ENCODE measurements at places on chromosomes 6 and 20. TPM values are rescaled to one million over a fixed set of nuclear protein-coding genes. Genes with fewer than 3 reads are reported as not detected.

DNA sequence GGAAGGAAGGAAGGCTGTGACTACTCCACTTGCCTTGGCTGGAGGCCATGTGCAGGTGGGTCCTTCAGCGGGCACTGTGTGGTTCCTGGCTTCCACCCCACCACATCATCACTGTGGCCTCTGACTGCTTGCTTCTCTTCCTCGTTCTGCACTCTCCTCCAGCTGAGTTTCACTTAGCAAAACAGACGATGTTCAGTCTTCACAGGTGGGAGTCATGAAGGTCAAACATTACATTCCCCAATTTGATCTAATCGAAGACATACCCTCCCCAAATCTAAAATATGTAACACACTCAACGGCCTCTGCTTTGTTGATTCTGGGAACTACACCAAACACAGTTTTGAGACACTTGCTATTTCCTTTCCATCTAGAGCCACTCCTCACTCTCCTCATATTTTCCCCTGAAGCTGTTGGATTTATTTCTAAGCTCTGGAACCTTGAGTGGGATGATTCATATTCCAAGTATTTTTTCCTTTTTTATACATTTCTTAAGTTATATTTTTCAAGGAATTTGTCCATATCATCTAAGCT, 132.5 kb upstream of the FOXA2 start:
- DNase-seq, result no peak

GRCh38 chr20:12395760-12396159, 478.1 kb downstream of the BTBD3 start:
- no peak for DNase-seq

DNA sequence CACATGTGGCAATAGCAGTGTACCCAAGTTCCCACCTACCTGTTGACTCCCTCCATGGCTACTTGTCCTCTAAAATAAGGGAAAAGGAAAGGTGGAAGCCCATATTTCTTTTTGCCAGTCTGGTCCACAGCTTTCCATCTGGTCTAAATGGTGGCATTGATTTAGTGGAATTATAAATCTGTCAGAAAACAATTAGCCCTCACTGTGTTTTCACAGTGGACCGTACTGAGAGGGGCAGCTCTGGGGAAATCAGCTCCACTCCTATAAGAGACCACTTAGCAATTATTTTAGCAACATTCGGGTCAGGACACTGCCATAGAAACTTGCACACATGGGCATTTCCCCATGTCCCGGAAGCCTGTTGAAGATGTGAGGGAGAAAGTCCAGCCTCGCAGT, 653.4 kb upstream of the MARCKS start:
- DNase-seq, result no peak

- no peak for DNase-seq
Observed at GRCh38 chr6:136136274-136136673, 113.8 kb downstream of the MTFR2 start.

DNA sequence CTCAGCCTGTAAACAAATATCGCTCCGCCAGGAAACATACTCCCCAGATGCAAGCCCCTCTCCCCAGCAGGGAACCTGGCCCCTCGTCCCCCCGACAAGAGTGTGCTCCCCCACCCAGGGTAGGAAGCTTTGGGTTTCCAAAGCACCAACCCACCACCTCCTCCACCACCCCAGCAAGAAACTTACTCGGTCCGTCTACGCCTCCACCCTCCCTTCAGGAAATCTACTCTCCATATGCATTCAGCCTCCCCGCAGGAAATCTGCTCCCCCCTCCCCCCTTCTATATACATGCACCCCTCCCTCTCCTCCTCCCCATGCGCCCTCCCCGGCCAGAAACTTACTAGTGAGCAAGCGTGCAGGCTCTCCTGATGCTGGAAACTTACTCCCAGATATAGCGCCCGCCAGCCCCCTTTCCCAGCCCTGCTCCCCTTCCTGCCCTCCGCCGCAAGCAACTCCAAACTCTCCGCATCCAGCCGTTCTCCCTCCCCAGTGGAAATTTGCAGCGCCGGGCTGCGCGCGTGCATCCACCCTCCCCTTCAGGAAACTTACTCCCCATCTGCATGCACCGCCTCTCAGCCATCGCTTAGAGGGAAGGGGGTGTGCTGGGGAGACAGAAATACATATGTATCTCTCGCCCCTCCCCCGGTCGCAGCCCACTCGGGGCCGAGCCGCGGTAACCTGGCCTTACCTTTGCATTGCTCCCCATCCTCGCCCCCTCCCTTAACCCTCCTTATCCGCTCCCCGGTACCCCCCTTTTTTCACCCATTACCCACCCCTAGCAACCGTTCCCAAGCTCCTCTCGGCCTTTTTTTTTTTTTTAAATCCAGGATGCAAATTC, at the start of gene TRERF1:
Gene TRERF1 (minus strand): TSS at position 594 of the 838 bp plus-strand sequence. CDS start 182,336 bp downstream, outside the sequence.
- DNase-seq, result peak; percentile 63

- peak; percentile 9 for DNase-seq
Observed at GRCh38 chr6:6131492-6132109, 124.9 kb upstream of the NRN1 start.

GRCh38 chr20:63696628-63697356, at the start of gene TNFRSF6B:
TSS of gene TNFRSF6B (plus strand) at chr20:63696652. CDS start at chr20:63696768, 116 bp downstream.
- DNase-seq, result peak; percentile 28

- no peak for DNase-seq
Observed at GRCh38 chr6:5403076-5403475, 141.8 kb downstream of the FARS2 start.

GRCh38 chr6:41040940-41041536, 1.2 kb upstream of the TSPO2 start:
- DNase-seq, result no peak

GRCh38 chr6:1872649-1873131, 263.0 kb downstream of the FOXC1 start:
- DNase-seq, result no peak

GRCh38 chr20:46681032-46681854, 8.0 kb downstream of the TP53RK start:
- peak; percentile 87 for DNase-seq

GRCh38 chr20:56631990-56632327, 2.9 kb downstream of the TFAP2C start:
- no peak for DNase-seq

GRCh38 chr6:95519228-95520037, 57.9 kb upstream of the MANEA start:
- no peak for DNase-seq

DNA sequence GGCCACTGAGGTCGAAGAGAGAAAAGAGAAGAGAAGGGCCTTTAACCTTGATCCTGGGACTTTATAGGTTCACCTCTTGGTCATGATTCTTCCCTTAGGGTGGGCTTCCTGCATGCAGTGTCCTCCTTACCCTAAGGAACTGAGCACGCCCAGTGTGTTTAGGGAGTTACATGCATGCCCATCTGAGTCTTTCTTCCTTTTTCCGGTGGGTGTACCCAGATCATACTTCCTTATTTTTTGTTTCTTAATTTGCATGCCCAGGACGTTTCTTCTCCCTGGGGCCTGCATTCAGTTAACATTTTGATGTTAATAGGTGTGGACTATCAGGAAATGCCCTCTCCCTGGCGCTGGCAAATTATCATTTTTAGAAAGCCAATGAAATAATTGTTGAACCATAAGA, 91.5 kb downstream of the HTR1B start:
- no peak for DNase-seq

DNA sequence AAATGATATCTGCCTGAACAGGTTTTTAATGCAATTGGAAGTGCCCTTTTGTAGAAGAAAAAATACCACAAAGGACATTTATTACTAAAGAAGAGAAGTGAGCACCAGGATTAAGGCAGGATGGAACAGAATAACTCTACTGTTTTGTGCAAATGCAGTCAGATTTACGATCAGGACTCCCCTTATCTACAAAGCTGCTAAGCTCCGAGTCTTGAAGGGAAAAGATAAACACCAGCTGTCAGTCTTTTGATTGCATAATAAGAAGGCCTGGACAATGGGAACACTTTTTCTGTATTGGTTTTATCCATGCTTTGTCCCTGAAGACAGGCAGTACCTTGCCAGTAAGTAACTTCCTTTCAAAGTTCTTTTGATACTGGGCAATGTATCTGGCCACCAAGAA, 797.9 kb upstream of the SLC35B3 start:
- no peak for DNase-seq

- DNase-seq, result no peak
Observed at GRCh38 chr20:8471465-8471864, 339.4 kb downstream of the PLCB1 start.

GRCh38 chr6:13471184-13471583, 16.2 kb downstream of the GFOD1 start:
- no peak for DNase-seq

- no peak for DNase-seq
Observed at GRCh38 chr6:111769365-111770152, 103.7 kb downstream of the FYN start.

DNA sequence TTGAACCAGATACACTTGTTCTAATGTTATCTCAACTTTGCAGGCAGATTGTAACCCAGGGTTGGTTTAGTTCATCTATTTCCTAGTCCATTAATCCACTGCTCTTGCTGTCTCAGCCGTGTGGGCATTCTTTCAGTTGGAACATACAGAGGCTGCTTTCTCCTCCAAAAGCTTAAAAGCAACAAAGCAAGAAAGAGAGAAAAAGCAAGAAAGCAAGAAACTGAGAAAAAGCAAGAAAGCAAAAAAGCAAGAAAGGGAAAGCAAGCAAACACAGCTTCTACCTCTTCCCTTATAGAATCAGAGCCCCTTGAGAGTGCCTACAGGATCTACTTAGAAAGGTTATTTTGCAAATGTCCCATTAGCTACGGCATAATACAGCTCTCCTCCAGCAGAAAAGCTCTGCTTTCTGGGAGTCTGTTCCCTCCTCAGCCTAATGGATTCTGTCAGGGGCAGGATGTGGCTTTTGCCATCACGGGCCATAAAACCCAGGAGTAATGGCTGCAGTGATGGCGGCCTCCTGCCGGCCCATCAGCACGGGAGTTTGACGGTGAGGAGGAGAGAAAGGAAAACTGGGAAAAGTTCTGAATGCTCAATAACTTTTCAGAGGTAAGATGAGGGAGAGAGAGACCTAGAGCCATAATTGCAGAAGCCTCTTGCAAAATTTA, 156.8 kb upstream of the JARID2 start:
- DNase-seq, result no peak

DNA sequence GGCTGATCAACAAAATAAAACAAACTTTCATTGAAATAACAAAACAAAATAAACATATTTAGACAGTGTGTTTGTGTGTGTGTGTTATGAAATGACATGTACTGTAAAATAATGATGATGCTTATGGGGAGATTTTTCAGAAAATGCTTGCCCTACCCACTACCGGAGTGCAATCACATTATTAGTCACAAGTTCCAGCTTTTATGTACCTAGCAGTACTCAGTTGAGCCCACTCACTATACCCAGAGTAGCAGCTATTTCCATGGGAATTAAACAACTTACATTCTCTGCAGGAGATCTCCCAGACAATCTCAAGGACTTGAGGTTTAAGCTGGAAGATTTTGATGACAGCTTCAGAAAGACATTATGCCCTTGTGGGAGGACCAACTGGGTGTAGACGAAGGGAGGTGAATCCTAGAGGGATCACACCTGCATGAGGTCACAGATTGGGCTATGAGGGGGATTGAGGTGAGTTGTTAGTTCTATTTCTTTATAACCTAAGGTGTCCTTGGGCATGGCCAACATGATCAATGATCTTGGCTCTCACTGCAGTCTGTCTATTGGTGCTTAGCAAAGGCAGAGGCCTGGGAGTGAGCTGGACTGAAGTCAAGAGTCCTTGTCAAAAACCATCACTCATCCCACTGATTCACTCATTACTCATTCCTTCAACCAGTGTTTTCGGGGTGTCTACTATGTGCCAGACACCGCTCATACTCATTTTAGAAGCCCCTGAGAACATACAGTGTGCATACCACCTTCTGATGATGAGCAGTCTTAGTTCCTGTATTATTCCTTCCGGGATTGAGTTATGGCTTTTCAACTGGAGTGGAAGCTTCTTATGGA, 6.7 kb upstream of the CLIC5 start:
- no peak for DNase-seq

DNA sequence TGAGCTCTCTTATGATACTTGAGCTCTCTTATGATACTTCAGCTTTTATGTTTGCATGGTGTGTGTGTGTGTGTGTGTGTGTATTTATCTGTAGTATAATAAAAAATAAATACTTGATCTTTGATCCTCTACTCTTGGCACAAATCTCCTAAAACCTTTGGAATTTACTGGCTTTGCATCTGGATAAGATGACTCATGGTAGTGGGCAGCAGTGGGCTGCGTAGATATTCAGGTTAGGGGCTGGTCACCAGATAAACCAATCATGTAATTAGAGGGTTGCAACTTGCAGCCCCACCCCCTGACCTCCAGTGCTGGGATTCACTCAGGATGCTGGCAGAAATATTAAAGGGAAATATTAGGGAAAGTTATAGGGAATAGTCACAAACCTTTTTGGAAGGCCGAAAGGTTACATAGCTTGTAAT, 151.9 kb upstream of the COL21A1 start:
- no peak for DNase-seq

DNA sequence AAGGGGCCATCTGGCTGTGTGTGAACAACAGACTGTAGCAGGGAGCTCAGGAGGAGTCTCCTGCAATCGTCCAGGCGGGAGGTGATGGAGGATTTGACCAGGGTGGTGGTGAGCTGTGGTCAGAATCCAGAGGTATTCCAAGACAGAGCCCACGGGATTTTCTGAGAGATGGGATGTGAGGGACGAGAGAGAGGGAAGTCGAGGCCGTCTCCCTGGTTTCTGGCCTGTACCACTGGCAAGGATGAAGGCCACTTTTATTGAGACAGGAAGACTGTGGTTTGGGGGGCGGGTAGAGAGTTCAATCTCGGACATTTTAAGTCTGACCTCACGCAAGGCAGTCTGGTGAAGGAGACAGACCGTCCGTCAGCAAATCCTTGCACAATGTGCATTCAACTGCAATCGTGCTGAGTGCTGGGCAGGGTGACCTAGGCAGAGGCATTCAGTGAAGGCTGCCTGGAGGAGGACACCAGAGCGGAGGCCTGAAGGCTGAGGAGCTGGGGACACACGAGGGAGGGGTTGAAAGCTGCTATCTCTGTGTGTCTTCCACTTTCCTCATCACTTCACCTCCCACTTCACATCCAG, 53.9 kb downstream of the PREX1 start:
- no peak for DNase-seq

Gene CCN5
- total RNA-seq, result not detected

Gene SERINC1
- total RNA-seq, result 40.5 TPM

Gene FHL5
- total RNA-seq, result not detected

Gene AP5S1
- total RNA-seq, result 7.4 TPM

Gene GSTA1
- not detected for total RNA-seq

Gene ADGB
- total RNA-seq, result not detected

Gene PDE7B
- 0.58 TPM for total RNA-seq

Gene NOX3
- not detected for total RNA-seq

Gene SIGLEC1
- total RNA-seq, result not detected

Gene AIF1
- total RNA-seq, result 253 TPM

Gene BACH2
- 60.7 TPM for total RNA-seq

Gene SIRPG
- 48.6 TPM for total RNA-seq

Gene CTSA
- total RNA-seq, result 34.5 TPM

Gene SNAI1
- total RNA-seq, result 1.4 TPM

Gene FAM209B
- total RNA-seq, result 1.0 TPM

Gene PRPH2
- not detected for total RNA-seq

Gene OPN5
- total RNA-seq, result not detected
